ENCODE measurements at places on chromosomes 13 and 19. TPM values are rescaled to one million over a fixed set of nuclear protein-coding genes. Genes with fewer than 3 reads are reported as not detected.

PMIS2 gene
- total RNA-seq, result not detected

ACP7 gene
- total RNA-seq, result not detected

HSD17B14 gene
- 0.79 TPM for total RNA-seq

SIGLEC12 gene
- 0.35 TPM for total RNA-seq

ZNF428 gene
- total RNA-seq, result 27.4 TPM

PTOV1 gene
- 128 TPM for total RNA-seq

DNA sequence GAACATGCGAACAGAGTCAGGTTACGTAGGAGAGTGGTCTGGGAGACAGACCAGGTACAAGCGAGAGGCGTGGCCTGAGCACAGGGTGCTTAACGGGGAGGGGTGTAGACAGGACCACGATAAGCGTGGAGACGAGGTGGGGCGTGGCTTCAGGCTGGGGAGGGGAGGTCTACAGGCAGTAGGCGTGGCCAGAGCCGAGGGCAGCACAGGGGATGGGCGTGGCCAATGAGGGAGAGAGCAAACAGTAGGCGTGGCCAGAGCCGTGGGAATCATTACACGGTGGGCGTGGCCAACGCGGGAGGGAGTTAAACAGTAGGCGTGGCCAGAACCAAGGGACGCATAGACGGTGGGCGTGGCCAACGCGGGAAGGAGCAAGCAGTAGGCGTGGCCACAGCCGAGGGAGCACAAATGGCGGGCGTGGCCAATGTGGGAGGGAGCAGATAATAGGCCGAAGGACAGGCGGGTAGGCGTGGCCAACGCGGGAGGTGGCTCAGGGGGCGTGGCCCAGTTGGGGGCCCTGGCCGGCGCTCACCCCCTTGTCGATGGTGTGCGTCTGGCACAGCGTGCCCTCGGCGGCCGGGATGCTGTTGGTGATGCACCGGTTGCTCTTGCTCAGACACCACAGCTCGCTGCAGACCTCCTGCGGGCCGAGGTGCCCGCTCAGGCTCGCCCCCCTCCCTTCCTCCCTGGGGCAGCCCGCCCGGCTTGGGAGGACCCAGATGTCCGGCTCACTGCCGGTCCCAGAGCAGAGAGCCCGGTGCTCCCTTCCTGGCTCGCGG is 15.2 kb upstream of the MYO1F start:
- H3K27me3 ChIP-seq, result no peaks in the 10 kb centered on the region
- H3K27ac ChIP-seq, result no peak overlapping the region
- no peaks in the 10 kb centered on the region for H3K4me1 ChIP-seq
- peak overlapping the region; percentile 12 for H3K4me3 ChIP-seq

DNA sequence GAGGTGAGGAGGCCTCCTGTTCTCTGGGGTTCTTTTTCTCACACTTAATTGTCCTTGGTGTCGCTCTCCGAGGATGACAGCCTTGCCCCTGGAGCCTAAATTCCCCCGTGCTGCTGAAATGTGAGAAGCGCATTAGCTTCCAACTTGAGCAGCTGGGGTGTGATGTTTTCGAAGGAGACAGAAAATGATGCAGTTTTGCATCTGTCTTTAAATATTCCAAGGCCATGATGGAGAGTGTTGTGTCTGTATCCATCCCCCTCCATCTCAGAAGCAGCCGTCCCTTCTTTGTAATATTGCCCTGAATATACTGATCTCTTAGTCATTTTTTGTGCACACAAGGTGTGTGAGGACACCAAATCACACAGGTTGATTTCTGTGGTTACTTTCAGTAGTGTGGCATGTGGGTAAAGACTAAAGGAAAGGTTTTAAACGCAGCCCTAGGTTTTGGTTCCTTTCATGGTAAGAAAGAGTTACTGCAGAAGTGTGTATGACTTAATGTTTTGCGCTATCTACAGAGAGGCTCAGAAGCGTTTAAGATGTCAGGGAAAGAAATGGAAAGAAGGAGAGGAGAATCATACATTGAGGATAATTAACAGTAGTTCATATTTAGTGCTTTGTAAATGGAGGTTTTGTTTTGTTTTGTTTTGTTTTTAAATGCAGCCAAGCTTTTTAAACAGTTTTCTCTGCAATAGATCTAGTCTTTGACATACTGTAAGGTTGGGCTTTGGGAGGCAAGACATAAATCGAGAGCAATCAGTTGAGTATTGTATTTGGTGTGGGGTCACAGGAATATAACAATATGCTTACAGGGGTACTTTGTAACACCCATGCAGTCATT is 1.6 kb downstream of the NBEA start:
- no peaks in the 10 kb centered on the region for H3K4me1 ChIP-seq
- H3K4me3 ChIP-seq, result peak overlapping the region; percentile 88
- H3K27me3 ChIP-seq, result no peaks in the 10 kb centered on the region
- no peak for DNase-seq
- no peaks in the 10 kb centered on the region for H3K36me3 ChIP-seq

- DNase-seq, result no peak
- no peaks in the 10 kb centered on the region for H3K4me1 ChIP-seq
- H3K27me3 ChIP-seq, result no peaks in the 10 kb centered on the region
Measured at GRCh38 chr13:110434629-110435028, 126.9 kb downstream of the RAB20 start.

DNA sequence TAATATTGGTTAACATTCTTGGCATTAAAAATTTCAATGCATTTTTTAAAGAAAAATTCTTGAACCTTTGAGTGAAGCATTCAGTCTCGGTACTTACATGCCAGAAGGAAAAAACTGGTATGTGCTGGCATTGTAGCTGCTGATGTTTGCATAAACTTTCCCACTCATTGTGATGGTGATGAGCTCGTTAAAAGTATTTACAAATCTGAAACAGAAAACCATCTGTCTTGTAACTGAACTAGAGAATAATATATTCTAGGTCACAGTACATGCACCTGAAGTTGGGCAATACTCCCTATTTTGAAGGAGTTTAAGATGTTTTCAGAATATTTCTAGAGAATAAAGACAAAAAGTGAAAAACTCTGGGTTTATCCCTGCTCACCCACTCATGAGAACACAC is 64.1 kb downstream of the SLC15A1 start:
- DNase-seq, result no peak
- no peak overlapping the region for H3K4me3 ChIP-seq
- no peaks in the 10 kb centered on the region for H3K4me1 ChIP-seq
- H3K36me3 ChIP-seq, result no peaks in the 10 kb centered on the region
- no peak overlapping the region for H3K27ac ChIP-seq
- H3K27me3 ChIP-seq, result no peaks in the 10 kb centered on the region

- no peaks in the 10 kb centered on the region for H3K36me3 ChIP-seq
- peaks cover 7% of the 10 kb centered on the region for H3K27me3 ChIP-seq
- peak overlapping the region; percentile 60 for H3K27ac ChIP-seq
- H3K4me1 ChIP-seq, result peaks cover 5% of the 10 kb centered on the region
Measured at GRCh38 chr13:20128459-20128931, 32.4 kb downstream of the GJA3 start.

- no peak overlapping the region for H3K4me3 ChIP-seq
- H3K36me3 ChIP-seq, result no peaks in the 10 kb centered on the region
- no peak overlapping the region for H3K27ac ChIP-seq
- DNase-seq, result no peak
- no peaks in the 10 kb centered on the region for H3K27me3 ChIP-seq
- H3K4me1 ChIP-seq, result no peaks in the 10 kb centered on the region
Measured at GRCh38 chr13:42239644-42240043, 32.3 kb upstream of the AKAP11 start.

DNA sequence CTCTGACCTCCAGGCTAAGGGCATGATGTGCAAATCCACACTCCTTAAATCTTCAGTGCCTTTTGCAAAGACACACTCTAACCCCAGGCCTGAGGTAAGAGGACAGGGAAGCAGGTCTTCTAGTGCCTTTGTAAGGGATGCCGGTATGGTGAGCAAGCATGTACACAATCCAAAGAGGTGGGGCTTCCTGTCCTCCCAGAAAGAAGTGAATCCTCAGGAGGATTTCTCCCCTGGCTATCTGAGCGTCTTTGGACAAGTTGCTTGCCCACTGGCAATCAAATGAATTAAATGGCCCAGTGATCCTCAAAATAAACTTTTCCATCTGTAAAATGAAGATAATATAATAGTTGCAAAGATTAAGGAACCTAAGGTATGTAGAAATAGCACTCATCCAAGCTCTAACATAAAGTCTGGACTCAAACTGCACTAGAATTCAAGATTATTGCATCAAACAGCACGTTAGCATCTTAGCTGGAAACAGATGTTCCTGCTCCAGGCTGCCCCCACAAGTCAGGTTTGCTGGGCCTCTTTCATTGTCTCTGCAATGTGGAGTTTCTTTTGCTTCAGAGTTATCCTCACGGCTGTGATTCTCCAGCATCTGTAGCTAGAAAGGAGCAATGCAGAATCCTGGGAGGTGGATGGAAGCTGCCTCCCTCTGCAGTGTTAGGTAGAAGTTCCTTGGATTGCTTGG is 249.6 kb downstream of the TSHZ3 start:
- H3K4me1 ChIP-seq, result no peaks in the 10 kb centered on the region
- DNase-seq, result no peak
- H3K27ac ChIP-seq, result no peak overlapping the region
- H3K36me3 ChIP-seq, result no peaks in the 10 kb centered on the region

DNA sequence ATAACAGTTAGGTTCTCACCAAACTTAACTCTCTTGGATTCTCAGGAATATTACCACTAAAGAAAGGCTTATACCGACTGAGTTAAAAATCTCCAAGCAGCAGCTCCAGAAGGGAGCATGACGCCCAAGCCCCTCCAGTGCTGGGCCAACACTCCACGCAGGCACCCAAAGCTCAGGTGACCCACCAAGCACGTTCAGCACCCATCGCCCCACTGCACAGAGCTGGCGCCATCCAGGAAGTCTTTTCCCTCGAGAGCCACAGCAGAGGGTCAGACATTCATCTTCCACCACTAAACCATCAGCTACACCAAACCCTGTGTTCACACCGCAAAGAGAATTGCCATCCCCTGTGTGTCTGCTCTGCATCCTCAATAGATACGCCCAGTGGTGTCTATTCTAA is 65.7 kb downstream of the SOX1 start:
- DNase-seq, result no peak
- no peak overlapping the region for H3K27ac ChIP-seq
- H3K36me3 ChIP-seq, result no peaks in the 10 kb centered on the region
